ENCODE measurements at places on chromosomes 2 and 18.

DNA sequence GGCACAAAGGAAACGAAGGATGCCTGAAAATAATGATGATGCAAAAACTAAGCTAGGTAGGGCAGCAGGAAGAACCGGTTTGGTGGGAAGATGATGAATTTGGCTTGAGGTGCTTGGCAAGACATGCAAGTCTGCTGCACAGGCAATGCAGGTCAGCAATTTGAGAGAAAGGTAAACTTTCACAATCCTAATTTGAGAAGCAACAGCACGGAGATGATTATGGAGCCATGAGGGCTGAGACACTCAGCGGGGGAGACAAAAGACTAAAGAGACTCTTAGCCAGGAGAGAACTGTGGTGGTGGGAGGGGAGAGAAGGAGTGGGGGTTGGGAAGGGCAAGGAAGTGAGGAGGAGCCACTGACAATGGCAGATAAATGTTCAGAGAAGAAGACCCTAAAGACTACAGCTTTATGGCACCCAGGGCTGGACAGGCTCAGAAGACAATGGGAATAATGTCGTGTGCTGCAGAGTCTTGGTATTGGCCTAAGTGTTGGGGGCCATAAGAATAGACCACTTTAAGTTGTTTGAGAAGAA, 19.4 kb upstream of the RNF149 start:
- no peak for DNase-seq

DNA sequence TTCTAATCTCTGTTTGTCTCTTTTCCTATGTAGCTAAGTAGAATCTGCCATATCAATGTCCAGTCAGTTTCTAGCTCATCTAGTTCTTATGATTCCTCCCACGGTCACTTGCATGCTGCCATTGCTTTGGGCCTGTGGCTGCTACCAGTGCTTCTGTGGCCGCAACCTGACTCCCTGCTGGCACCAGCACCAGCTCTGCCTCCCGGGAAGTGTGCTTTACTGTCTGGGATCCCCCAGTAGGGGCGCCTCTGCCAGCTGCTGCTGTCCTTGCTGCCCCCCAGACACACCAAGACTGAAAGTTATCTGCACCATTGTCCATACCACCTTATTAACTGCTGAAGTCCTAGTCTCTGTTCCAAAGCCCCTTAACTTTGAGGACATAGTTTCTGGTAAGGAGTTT, 56.3 kb downstream of the RAPGEF4 start:
- no peak for DNase-seq

DNA sequence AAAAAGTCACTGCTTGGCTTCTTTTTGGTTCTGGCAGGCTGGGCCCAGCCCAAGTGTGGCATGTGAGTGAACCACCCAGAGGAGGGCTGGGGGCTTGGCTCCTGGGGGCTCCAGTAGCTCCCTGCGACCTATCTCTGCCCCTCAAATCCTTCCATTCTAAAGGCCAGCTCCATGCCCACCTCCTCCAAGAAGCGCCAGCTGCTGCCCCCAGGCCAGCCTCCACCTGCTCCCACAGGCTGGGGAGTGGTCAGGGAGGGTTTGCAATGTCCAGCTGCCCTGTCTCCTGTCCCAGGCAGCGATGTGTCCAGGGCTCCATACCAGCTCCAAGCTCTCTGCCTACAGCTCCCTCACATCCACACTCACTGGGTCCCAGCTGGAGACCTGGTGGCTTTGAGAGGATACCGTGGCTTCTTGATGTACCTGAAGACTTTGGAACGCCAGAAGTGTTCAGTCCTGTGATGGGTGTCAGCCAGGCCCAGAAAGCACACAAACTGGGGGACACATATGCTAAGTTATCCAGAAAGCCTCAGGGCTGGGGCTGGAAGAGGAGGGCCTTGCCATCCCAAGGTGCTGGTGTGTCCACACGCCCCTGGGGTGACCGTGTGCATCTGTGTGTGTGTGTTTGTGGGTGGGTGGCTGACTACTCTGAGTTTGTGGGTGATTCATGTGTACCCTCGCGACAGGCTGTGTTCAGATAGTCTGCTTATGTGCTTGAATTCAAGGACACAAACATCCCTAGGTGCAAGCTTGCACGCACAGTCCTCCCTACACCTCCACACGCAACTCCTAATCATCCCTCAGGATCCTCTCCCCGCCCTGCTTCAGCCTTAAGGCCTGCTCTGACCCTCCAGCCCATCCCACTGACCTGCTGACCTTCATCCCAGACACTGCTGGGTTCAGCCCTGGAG, 33.4 kb downstream of the ZFP36L2 start:
- peak; percentile 50 for DNase-seq

GRCh38 chr2:117351396-117351795, 463.1 kb upstream of the DDX18 start:
- no peak for DNase-seq

DNA sequence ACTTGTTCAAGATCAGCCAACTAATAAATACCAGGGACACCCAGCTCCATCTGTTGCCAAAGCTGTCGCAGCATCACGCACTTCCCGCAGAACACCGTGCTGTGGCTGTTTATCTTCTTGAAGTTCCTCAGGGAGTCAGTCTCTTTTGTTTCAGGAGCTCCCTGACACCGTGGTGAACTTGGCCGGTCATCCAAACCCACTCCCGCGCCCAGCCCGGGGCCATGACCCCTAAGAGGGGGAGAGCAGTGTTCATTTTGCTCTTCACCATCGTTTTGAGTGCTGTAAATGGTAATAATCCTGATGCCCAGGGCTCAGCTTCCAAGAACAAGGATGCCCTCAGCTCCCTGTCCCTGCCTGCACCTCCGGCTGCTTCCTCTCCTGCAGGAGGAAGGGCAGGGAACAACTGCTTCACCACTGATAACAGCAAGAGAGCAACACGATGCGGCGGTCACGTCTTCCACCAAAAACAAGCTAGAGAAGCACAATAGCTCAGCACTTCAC, 131.4 kb downstream of the SEPTIN10 start:
- DNase-seq: no peak

DNA sequence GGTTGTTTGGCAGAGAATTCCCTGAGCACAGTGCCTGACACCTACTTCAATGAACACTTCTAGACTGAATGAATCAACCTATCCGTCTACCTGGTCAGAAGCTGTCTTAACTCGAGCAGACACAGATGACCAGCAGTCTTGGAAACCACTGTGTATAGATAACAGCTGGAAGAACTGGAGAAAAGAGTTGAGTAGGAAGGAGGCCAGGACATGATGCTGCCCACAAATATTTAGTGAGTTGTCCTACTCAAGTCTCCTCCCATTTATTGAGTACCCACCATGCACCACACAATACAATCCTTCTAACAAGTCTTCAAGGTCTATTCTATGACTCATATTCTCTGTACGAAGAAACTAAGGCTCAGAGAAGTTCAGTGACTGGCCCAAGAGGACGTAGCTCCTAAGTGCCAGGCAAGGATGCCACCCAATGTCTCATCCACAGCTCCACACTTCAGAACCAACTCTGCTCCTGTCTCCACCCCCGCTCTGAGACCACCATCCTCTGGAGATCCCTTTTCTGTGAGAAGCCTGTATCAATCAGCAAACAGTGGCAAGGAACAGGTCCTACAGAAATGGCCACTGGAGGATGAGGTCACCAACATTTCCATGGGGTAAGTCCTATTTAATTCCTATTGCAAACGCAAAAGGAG, 62.2 kb downstream of the GALNT14 start:
- DNase-seq: no peak

DNA sequence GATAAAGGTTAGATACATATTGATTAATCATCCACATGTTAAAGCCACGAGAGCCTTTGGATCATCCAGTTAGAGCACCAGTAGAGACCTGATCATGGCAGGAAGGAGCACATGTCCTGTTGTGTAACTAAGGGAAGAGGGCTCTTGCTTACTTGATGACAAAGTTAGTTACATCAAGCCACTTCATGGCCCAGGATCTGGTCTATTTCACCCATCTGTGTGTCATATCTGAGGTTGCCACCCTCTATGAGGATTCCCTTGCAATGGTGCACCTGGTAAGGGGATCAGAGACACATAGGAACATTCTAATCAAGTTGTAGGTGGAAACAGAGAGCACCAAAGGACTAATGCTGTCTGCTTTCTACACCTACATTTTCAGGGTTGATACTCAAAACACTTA, 6.7 kb downstream of the ANKAR start:
- DNase-seq: no peak

GRCh38 chr2:31263636-31264190, 29.8 kb downstream of the EHD3 start:
- DNase-seq: no peak

GRCh38 chr2:177619461-177619860, 226.9 kb downstream of the AGPS start:
- no peak for DNase-seq

GRCh38 chr2:232290668-232291067, 87.9 kb upstream of the ALPP start:
- DNase-seq: no peak

- DNase-seq: peak; percentile 33
Measured at GRCh38 chr2:232325324-232326273, 53.0 kb upstream of the ALPP start.

DNA sequence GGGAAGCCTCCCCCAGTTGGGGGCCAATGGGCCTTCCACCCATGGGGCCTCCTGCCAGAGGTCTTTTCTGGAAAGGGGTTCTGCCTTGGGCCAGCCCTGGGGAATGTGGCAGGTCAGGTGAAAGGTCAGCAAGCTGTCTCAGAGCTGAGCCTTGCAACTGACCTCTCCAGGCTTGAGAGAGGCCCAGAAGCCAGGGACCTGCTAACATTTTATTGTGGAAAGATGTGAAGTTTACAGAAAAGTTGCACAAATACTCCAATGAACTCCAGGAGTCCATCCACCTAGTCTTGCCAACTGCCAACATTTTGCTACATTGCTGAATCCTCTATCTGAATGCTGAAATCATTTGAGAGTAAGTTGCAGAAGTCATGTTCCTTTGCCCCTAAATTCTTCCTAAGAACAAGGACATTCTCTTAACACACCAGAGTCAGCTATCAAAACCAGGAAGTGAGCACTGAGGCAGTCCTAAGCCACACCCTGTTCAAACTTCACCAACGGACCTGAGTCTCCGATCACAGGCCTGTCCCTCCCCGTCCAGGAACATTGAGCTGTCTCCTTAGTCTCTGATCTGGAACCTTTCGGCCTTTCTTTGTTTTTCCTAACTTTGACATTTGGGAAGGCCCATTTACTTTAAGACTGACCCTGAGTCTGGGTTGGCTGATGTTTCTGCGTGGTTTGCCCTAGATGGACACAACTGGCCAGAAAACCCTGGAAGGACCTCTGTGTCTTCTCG, 4.0 kb downstream of the SNORC start:
- DNase-seq: no peak

- no peak for DNase-seq
Measured at GRCh38 chr2:6838673-6839319, 26.9 kb downstream of the CMPK2 start.

- DNase-seq: peak; percentile 95
Measured at GRCh38 chr2:126650994-126651393, 5.0 kb upstream of the GYPC start.

- DNase-seq: no peak
Measured at GRCh38 chr2:182445391-182445965, 18.6 kb upstream of the PDE1A start.

DNA sequence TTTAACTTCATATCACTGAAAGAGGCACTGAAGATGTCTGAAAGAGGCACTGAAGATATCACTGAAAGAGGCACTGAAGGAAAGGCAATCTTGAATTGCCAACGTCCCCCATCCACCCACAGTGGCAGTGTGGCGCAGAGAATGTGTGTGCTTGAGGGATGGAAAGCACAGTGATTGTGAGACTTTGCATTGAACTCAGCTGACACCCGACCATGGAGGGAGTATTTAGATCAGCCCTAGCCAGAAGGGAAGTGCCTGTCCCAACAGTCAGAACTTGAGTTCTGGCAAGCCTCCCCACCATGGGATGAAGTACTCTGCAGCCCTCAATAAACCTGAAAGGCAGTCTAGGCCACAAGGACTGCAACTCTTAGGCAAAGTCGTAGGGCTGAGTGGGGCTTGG, 33.8 kb downstream of the MAP4K3 start:
- DNase-seq: peak; percentile 19

- no peak for DNase-seq
Measured at GRCh38 chr2:226634943-226635604, 164.5 kb downstream of the IRS1 start.

DNA sequence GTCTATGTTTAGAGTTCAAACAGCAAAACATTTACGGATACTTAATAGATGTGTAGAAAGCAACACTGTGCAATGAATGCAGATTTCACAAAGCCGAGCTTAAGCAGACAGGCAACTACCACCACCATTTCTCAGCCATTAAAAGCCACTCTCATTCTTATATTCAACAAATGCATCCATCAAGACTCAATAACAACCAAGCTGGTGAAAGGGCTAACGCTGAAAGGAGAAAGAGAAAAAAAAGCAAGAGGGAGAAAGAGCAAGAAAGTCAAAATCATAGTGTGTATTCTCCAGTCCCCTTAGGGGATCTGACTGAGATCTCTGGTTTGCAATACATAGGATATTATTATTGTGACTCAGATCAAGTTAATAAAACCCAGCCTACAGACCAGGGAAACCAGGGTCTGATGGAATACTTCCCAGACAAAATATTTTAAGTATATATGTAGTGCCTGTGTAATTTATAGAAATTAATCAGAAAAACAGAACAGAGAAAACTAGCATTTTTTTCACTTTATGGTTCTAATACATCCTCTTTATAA, 14.1 kb downstream of the SATB2 start:
- DNase-seq: no peak

DNA sequence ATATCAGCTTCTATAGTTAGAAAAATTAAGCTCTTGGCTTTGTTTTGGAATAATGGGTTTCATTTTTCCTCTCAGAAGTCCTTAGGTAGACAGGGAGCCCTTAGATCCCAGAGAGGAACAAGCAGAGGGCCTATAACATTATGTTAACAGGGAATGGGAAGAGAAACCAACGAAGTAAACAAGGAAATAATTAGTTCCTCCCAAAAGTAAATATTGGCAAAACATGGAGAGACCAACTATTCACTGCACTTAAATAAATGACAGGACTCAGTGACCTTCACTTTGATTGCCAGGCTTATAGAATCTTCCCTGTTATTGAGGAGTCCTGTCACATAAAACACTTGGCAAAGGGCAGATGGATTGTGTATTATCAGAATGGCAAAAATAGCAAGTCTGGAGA, 5.3 kb downstream of the CRIM1 start:
- no peak for DNase-seq

DNA sequence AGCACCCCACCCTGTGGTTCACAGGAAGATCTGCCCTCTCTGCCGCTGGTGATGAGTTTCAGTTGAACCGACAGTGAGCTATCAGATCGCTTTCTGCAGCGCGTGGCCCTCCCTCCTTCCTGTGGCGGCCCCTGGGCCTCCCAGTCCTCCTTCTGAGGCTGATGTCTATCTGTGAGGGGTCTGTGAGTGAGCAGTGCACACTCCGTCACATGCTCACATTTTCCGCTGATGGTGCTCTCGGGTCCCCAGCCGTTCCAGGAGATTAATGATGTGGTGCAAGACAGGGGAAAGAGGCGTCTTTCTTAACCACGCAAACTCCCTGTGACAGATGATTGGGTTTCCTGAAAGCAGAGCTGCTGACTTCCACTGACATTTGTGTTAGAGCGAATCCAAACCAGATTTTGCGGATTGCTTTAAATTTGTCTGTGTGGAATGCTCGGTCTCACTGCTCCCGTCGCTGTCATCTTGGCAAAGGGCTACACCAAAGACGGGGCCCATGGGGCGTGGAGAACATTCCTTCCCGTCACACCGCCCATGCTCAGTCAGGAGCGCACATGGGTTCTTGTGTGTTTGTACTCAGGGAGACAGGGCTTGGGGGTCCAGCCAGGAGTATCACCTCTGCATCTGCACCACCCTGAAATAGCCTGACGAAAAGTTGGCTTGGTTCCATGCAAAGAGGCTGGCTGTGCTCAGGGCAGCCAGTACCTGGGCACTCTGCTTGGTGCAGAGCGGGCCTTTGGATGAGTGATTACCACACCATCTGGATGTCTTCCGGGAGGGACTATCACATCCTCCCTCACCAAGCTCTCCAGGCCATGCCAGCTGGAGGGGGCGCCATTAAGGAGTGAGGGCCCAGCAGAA, 154.7 kb upstream of the HS6ST1 start:
- DNase-seq: peak; percentile 71

Measured in erythroblast (primary cell).